Right forelimb (tissue), 1 donor: ENCODE measurements at places on chromosomes 3 and 15.

- no peak for DNase-seq
Observed at GRCh38 chr3:62923066-62923465, 47.9 kb upstream of the CADPS start.

- DNase-seq, result no peak
Observed at GRCh38 chr3:66423791-66424190, 77.0 kb downstream of the LRIG1 start.

DNA sequence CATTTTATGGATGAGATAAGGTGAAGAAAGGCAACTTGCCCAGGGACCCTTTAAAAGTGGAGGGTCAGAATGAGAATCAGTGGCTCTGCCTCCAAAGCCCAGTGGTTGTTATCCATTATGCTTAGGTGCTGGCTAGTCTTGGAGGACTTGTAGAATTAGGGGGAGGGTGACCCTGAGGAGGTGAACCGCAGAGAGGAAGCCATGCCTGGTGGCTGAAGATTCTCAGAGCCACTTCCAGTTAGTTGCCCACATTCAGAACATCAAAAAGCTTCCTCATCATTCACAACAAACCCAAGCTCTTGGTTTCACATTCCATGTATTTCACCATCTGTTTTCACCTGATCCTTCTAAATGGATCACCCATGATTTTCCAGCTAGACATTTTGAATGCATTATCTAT lies 11.2 kb downstream of the EBLN2 start:
- no peak for DNase-seq

GRCh38 chr3:128340198-128340903 lies 126.3 kb downstream of the DNAJB8 start:
- DNase-seq, result no peak

- no peak for DNase-seq
Observed at GRCh38 chr3:195238081-195238571, 32.8 kb downstream of the XXYLT1 start.

- no peak for DNase-seq
Observed at GRCh38 chr3:25396251-25396650, 31.8 kb upstream of the RARB start.
